ENCODE measurements at places on chromosomes 3 and 15. TPM values are rescaled to one million over a fixed set of nuclear protein-coding genes. Genes with fewer than 3 reads are reported as not detected.

DNA sequence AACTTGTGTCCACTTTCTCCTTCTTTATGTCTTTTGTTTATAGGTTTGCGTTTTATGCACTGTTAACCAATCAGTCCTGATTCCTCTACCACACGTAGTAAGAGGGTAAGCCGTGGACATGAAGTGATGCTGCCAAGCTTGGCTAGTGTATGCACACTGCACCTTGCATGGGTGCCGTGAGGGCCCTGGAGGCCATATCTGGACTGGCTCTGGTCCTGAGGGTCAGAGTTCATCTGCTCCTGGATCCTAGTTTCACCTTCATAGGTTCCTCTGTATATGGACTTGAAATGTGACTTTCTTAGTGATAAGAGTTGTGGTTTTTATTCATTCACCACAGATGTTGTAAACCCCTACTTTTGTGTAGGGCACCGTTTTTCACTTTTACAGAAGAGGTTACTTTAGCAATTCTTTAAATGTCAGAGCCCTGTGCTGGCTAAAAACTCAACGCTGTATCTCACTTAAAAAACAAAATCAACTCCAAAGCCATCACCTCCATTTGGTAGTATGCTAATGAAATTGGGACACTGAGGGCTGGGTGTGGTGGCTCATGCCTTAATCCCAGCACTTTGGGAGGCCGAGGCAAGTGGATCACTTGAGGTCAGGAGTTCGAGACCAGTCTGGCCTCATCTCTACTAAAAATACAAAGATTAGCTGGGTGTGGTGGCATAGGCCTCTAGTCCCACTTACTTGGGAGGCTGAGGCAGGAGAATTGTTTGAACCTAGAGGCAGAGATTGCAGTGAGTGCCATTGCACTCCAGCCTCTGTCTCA is 22.9 kb downstream of the SIAH2 start:
- DNase-seq = no peak

The KCNMB3 gene
- total RNA-seq = 2.1 TPM

The LRRC3B gene
- not detected for total RNA-seq

- DNase-seq = no peak
Observed at GRCh38 chr3:143179603-143180002, 60.0 kb downstream of the CHST2 start.

DNA sequence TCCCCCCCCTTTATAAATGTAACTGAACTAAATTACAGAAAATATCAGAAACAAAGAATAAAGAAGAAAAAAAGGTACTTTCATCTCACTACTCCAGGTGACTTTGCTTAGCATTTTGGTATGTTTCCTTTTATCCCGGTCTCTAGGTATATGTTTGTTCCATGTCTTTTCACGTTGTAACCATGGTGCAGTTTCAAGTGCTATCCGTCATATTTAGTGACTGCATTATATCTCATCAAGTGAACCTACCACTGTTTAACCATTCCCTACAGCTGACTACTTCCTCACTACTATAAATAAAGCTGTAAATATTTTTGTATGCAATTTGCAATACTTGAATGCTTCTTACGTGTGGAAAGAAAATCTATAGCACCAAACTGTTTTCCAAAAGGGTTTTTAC is 2.2 kb downstream of the BTBD1 start:
- no peak for DNase-seq

DNA sequence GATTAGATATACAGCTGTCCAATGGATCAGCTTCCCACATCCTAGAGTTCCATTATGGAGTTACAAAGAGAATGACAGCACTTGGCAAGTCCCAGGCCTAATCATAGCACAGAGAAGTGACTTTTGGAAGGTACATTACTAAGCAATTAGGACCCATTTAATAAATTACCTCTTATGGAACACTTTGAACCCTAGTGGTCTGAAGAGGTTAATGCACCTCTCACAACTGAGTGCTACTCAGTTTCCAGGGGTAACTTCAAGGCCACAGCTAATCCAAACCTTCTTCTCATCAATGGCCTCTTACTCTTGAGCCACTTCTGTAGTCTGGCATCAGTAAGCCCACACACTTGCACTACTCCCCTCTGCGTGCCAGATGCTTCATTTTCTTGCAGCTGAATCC is 34.9 kb upstream of the MEIS2 start:
- DNase-seq = peak; percentile 32

- no peak for DNase-seq
Observed at GRCh38 chr3:54243960-54244682, 121.8 kb downstream of the CACNA2D3 start.

DNA sequence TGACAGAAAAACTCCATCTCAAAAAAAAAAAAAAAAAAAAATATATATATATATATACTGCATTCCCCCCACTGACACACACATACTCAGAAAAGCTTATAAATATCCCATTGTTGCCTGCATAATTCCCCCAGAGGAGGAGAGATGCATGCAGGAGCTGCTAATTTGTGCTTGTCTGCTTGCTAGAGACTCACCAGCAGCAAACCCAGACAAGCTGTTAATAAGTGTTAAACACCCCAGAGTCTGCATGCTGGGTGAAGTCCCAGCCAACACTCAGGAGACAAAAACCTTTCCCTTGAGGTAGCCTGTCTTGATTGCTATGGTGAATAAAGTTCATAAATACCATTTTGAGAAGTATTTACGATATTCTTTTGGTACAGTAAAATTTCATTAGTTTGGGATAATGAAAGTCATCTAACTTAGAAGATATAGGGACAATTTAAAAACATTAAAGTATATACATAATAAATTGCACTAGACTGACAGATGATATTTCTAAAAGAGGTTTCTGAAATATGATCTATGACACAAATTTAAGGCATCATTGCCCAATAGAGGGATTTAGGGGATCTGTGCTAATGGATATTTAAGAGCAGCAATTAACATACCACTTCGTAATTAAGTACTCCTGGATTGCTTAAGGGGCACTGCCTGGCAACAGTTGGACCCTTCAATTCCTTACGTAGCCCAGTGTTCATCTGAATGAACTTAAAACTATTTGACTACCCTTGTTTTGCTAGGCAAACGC is 400.0 kb upstream of the C2CD4B start:
- DNase-seq = no peak

DNA sequence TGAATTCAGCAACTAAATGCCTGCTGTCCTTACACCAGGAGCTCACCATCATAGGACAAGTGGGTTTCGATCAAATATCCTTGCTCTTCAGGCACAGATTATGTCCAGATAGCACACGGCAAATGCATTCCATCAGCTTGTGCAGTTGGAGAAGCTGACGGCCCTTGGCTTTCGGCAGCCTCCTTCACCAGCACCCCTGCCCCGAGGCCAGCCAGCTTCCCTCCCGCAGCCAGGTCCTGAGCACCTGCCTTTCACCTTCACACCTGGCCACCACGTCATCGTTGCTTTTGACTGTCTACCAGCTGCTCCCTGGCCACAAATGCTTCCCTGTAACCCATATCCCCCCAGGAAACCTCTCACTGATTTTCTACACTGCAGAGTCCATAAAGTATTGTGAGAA is 355.5 kb downstream of the OCA2 start:
- no peak for DNase-seq

DNA sequence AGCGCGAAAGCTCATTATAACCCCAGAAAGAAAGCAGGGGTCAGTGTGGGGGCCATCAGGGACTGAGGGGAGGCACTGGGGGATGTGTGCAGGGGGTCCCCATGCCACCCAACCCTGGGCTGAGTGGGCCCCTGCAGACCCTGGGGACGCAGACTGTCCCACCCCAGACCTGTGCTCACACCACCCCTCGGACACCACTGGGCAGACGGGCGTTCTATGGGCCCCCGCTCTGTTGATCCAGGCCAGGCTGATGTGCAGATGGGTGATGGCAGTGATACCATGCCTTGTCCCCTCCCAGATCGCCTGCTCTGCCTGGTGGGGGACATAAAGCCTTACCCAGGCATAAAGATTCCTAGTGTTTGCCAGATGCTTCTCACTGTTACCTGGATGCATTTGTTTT is 259.7 kb upstream of the TLE3 start:
- no peak for DNase-seq

DNA sequence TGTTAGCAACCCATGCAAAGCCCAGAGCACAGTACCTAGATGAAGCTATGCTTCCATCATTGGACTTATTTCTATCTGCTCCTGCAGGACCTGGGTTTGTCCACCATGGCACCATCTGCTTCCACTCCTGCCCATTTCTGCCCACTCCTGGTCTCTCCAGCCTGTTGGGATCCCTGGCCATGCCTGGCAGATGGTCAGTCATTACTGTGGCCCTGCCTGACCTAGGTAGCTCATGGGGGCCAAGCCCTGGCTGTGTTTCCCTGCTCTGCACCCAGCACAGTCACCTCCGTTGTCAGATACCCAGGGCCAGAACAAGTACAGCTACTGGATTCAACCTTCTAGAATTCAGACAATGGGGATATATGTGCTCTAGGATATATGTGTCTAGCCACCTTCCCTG is 185.8 kb upstream of the TLE3 start:
- DNase-seq = no peak

The UROC1 gene
- total RNA-seq = not detected

The CYP8B1 gene
- total RNA-seq = not detected

- DNase-seq = no peak
Observed at GRCh38 chr3:40810813-40811212, 286.1 kb downstream of the ZNF621 start.

DNA sequence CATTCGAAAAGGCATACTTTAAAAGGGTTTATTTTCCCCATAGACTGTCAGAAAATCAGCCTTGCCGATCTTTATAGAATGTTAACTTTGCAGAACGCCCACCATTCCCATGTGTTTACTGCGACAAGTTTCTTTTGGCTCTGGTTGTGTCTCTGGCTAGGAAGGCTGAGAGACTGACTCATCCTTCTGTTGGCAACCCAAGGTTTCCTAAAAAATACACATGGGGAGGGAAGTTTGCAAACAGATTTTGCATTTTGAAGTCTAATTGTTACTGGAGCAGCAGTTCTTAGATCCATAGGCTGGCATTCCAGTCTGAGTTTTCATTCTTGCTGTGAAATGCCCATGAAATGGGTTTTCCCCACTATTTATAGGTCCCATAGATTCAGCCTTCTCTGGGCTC is 37.9 kb upstream of the MINAR1 start:
- DNase-seq = peak; percentile 14

GRCh38 chr3:160343132-160343531 is 55.9 kb downstream of the IFT80 start:
- peak; percentile 11 for DNase-seq

- DNase-seq = no peak
Observed at GRCh38 chr15:66163553-66163952, 90.0 kb downstream of the MEGF11 start.

The SLC6A1 gene
- not detected for total RNA-seq

- DNase-seq = no peak
Observed at GRCh38 chr3:128546646-128547045, 53.6 kb upstream of the GATA2 start.

GRCh38 chr3:179286331-179286730 is 35.4 kb upstream of the KCNMB3 start:
- no peak for DNase-seq

- no peak for DNase-seq
Observed at GRCh38 chr3:33278163-33278562, 921 bp downstream of the FBXL2 start.

DNA sequence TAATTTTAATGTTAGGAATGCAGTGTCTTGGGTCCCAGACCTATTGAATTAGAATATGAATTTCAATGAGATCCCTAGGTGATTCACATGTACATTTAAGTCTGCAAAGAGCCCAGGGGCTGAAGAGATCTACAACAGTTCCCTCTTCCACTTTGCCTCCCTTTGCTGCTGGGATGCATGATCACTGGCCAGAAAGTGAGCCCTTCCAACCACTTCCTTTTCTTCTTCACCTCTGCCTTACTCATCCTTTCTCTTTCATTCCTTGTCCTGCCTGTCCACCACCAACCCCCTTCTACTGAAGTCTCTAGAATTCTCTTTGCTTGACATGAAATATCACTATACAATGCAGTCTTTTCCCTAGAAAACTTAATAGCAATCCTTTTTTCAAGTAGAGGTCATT is 222.4 kb upstream of the LRIG1 start:
- no peak for DNase-seq

DNA sequence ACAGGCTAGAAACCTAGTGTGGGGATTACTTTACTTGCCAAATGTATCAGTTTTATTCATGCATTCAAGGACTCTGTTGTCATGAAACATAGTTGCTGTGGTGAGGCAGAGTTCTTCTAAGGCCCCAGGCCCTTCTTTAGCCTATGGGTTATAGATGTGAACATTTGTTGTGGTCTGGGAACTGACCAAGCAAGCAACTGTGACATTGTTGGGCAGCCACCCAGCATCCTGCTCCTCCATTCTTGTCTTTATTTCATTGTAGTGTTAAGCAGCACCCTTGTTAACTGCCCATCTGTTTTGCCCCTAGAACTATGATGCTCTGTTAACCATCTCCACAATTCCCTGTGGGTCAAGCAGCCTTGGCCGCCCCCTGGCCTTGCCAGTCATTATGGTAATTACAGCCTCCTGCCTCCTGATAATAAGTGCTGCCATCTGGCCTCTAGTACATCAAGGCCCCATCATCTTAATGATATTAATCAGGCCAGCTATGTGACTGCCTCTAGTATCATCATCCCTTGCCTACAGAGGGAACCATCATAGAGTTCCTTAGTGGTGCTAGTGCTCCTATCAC is 12.2 kb upstream of the IFT57 start:
- no peak for DNase-seq

The GPR160 gene
- 1.8 TPM for total RNA-seq

The PP2D1 gene
- total RNA-seq = not detected

DNA sequence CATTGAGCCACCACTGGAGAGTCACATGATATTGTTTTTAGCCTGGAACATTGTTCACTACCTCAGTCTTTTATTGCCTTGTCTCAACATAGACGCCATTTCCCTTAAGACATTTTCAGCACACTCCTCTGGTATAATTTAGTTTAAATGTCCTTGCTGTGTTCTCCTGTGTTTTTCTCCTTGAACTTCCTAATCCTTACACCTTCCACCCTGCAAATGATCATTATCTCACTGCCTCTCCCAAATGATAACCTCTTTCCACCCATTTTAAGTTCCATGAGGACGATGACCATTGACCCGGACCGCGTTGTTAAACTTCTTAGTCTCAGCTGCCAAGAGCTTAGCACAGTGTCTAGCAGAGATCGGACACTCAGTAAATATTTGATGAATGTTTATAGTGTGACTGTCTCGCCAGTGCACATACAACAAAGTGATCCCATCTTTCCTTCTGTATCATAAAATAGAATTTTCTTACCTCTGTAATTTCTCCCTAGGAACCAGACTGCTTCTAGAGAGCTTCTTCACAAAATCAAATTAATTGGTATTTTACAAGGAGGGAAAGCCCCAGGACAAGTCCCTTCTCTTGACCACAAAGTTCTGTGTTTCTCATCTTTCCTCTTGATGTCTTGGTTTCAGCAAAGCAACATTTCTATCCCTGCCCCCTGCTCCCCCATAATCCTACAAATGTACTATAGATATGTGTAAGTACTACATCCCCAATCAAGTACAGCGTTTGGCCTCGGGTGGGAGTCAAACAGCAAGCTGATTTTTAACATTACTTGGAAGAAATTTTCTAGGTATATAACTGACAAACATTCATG is 429.6 kb downstream of the LPP start:
- no peak for DNase-seq

- no peak for DNase-seq
Observed at GRCh38 chr3:188649521-188649920, 495.6 kb downstream of the LPP start.

All from dermis microvascular lymphatic vessel endothelial cell (primary cell).